GM13976 (cell line): ENCODE measurements at places on chromosomes 6 and 20.

DNA sequence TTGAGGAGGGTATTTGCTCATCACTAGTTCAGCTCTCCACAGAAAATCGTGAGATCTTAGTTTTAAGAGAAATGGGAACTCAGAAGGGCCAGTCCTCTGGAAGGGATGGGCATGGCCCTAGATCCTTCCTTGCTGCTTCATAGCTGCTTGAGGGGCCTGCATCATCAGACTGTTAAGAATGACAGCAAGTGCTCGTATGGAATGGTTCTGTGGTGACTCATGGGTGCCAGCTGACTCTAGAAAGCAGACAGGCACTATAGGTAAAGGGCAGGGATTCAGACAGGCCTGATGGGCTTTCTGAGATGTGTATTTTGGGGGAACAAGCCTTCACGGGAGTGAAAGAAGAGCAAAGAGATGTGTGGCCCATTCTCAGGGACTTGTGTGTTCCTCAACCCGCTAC is 90.8 kb downstream of the MYLK4 start:
- DNase-seq, result no peak

- DNase-seq, result no peak
These were observed 58.9 kb upstream of the SCP2D1 start for GRCh38 chr20:18754653-18755045.

- peak; percentile 45 for DNase-seq
These were observed 20.8 kb upstream of the SNRPB2 start for GRCh38 chr20:16709017-16709416.

DNA sequence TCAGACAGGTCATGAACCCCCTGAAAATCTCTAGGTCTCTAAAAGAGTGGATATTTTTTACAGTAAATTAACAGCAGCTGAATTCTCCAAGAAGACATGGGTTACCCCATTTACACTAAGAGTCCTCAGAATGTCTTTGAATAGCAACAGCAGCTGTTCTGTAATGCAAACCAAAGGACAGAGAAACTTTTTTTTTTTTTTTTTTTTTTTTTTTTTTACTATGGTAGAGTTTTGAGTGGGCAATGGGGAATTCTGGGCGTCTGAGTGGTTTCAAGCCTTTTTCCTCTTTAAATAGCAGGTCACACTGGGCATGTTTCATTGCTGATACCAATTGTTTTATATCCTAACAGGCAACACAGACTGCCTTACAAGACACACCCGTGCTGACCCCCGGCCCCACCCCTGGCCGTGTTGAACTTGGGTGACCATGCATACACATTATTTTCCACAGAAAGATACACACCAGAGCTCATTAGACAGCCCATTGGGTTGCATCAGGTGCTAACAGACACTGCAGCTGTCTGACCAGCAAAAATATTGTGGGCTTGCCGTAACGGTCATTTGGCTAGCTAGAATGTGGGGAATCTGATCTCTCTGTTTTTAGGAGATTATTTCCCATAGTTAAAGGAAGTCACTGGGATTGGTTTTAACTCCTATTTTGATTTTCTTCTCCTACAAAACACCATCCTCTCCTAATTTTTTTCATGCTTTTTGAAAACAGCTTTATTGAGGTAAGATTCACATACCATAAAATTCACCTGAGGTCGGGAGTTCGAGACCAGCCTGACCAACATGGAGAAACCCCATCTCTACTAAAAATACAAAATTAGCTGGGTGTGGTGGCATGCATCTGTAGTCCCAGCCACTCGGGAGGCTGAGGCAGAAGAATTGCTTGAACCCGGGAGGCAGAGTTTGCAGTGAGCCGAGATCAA is 26.7 kb upstream of the IRF4 start:
- peak; percentile 79 for DNase-seq

- no peak for DNase-seq
These were observed 15.6 kb upstream of the SEC63 start for GRCh38 chr6:107973594-107973993.

- DNase-seq, result no peak
These were observed 407 bp downstream of the GABRR2 start for GRCh38 chr6:89314692-89315091.

DNA sequence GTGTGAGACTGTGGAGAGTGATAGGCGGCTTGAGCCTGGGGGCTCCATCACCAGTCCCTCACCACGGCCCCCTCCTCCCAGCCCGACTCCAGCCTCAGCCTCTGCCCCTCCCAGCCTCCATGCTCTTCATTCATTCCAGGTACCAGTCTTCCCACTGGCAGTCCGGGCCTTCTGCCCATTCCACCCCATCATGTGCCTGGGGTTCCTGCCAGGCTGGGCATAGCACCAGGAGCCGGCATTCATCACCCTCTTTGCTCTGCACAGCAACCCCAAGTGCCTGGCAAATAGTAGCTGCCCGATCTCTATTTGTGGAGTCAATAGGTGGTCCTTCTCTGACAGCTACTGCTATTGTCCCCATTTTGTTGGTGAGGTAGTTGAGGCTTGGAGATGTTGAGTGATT is 39.6 kb upstream of the GTSF1L start:
- no peak for DNase-seq

GRCh38 chr20:11473983-11474382 is 443.7 kb upstream of the BTBD3 start:
- no peak for DNase-seq

DNA sequence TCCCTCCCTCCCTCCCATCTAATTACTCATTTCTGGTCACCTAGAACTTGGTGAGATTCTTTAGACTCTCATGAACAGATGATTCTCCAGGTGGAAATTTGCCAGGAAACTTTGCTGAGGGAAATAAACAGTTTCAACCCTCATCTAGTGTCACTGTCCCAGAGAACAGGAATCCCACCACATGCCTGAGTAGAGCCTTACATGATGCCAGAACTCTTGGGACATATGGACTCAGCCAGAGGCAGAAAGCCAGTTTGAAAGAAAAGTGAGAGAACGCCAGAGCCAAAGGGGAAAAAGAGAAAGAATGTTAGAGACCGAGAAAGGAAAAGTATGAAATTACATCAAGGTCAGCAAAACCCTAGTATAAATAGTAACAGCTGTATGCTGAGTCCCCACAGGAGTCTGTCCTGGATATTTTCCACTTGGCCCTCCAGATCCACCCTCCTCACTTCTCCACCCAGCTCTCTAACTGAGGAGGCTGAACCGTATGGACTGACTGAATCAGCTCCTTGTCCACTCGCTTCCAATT is 127.5 kb upstream of the COL21A1 start:
- DNase-seq, result no peak

GRCh38 chr6:109015176-109015575 is 79.5 kb downstream of the SESN1 start:
- DNase-seq, result no peak

GRCh38 chr6:156197513-156197912 is 579.7 kb upstream of the ARID1B start:
- no peak for DNase-seq

DNA sequence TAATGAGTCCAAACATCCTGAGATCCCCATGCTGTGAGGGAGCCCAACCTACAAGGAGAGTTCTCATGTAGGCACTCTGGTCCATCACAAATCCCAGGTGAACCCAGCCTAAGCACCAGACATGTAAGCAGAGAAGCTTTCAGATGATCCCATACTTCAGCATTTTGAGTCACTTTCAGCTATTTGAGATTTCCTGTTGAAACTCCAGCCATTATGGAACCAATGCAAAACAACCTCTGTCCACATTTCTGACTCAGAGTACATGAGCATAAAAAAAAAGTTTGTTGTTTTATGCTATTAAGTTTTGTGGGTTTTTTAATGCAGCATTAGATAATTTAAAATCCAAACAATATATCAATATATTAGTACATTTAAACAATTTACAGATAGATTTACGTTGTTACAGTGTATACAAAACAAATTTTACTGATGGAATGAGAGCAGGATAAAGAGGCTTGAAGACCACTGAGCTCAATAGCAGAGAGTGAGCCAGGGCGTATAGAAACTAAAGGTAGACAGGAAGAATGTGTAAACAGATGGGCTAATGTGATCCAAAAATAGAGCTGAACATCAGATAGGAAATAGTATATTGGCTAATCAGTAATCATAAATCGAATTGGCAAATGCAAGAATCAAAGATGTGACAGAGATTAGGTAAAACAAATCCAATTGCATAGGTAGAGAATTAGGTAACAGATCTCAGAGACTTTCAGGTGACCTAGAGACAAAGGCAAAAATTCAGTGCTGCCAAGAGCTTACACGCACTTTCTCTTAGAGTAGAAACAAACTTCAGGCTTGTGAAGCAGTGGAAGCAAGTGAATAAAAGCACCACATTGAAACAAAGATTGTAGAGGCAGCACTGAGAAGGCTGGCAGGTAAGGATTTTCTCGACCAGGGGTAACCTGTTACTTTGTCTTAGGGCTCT is 36.2 kb upstream of the PLCB1 start:
- no peak for DNase-seq

- DNase-seq, result no peak
These were observed 20.2 kb upstream of the REV3L start for GRCh38 chr6:111503194-111503593.

GRCh38 chr20:49938173-49939163 is 2.3 kb downstream of the RNF114 start:
- no peak for DNase-seq

DNA sequence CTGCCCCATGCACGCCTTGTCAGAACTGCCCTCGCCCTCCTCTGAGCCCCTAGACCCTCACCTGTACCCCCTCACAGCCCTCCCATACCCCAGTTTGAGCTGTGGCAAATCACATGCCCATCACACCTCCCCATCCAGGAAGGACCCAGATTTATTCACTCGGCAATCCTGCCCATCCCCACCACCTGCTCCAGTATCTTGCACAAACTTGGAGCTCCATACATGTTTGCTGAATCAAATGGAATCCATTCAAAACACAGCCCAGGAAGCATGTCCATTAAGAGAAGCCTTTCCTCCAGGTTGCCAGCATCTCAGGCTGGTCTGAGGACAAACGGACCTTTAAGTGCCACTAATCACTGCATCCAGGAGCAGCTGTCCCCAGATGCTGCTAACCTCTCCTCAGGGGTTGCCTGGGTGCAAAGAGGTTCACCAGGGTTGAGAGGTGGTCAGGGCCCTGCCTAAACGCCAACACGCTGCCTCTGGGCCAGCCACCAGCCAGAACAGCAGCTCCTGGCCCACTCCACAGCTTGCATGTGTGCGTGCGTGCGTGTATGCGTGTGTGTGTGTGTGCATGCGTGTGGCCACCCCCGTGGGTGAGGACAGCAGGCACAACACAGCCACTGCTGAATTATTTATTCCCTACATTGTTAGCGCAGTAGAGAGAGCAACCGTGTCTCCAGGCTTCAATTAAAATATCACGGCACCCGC is 31.0 kb downstream of the GRM4 start:
- no peak for DNase-seq

DNA sequence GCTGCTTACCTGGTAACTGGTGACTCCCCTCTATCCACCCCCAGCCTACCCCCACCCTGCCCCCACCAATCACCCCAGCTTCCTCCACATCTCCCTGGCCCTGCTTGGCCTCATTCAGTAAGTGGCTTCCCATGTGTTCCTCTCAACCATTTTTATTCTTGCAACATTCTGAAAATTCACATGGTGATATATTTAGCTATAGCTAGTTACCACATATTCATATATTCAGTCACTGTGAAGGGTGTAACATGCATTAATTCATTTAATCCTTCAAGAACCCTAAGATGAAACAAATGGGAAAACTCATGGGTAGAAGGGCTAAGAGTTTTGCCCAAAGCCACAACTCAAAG is 95.4 kb upstream of the CEP85L start:
- no peak for DNase-seq

DNA sequence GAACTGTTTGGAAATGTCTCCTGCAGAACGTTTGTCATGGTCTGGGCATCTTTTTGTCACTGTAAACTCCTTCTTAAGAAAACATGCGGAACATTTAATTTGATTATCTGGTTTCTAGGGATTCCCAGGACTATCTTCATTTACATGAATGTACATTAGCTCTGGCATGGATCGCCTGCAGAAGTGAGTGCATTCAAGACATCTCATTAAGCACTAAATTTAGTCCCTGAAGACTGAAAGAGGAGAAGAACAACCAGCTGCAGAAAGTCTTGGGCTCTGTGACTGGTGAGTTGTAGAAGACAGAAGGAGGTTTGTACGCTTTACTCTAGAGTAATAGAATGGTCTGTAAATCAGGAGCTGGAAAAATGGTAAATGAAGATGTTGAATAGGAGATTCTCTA is 540.7 kb downstream of the BCKDHB start:
- DNase-seq, result no peak

GRCh38 chr6:90087106-90087833 is 193.0 kb downstream of the GJA10 start:
- no peak for DNase-seq

DNA sequence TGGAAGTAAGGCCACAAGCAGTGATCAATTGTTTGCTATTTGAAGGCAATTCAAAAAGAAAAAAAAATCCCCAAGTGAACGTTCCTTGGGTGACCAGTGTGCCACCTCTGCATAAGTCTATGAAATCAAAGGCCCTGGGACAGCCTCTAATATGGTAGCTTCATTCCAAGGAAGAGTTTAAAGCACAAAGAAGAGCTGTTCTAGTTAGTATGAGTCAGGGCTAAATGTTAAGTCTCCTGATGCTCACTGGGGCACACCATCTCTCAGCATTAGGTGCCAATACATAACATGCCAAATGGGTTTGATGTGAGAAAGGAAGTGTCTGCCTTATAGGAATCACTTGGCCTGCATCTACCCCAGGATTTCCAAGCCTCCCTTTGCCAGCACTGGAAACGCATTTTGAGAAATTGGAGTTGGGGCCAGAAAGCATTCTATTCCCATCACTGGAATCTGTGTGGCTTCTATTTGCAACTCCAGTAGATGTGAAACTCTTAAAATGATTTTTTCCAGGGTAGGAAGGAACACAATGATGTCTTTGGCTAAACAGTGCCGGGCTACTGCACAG is 13.0 kb downstream of the UNC5CL start:
- DNase-seq, result no peak

DNA sequence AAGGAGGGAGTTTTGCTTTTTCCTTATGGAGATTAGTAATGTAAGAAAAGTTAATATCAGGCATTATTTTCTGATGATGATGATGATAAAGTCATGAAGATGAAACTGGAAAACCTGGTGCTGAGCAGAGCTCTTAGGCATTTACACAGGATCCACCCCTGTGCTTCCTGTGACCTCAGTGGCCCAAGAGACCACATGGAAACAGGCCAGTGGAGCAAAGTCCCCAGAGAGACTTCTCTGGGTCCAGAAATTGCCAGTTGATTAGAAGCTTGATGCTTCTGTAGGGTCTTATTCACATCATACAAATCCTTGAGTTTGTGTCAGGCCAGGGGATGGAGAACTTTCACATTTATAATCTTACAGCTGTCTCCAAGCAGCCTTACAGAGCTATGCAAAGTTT is 46.1 kb downstream of the SLC13A3 start:
- DNase-seq, result no peak

GRCh38 chr6:84623956-84624680 is 140.3 kb downstream of the TBX18 start:
- no peak for DNase-seq

DNA sequence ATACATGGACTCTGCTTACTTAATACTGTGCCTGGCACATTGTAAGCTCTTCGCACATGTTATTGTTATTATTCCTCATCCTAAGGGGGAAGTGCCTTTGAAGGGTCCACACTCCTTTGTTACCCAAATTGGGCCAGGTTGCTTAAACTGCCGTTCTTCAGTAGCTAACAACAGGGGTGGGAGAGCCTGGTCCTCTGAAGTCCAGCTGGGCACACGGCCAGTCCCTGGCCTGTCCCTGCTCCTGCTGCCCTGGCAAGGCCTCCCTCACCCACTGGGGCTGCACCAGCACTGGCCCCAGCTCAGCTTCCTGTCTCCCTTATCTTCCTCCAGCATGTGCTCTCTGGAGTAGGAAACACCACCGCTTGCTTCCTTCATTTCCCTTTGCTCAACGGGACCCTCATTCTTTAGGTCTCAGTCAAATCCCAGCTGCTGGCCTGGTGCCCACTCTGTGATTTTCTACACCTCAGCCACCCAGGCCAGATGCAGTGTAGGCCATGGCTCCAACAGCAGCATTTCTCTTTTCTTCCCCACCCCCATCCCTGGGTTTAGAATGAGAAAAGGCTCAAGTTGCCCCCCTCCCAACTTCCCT is 5.5 kb upstream of the PROCR start:
- no peak for DNase-seq
